Smooth muscle cell of the pulmonary artery (primary cell): ENCODE measurements at places on chromosomes 5 and 9. TPM values are rescaled to one million over a fixed set of nuclear protein-coding genes. Genes with fewer than 3 reads are reported as not detected.

Gene CMYA5
- 0.52 and 0.69 TPM in 2 replicates for total RNA-seq

Gene PTPN3
- total RNA-seq, result 3.9 and 7.2 TPM in 2 replicates

Gene IL11RA
- 14.2 and 26.6 TPM in 2 replicates for total RNA-seq

Gene TAS2R1
- not detected in 2 replicates for total RNA-seq

Gene CAVIN4
- 1.6 TPM in 2 replicates for total RNA-seq

Gene PCDHGC3
- total RNA-seq, result 77.2 and 94.3 TPM in 2 replicates

Gene PCDH12
- 0.36 and 0.46 TPM in 2 replicates for total RNA-seq

Gene TEX48
- total RNA-seq, result not detected in 2 replicates

Gene KIF4B
- total RNA-seq, result under 0.01 TPM in 1 of 2 replicates, not detected in the other

Gene WNT8A
- not detected in 2 replicates for total RNA-seq

Gene FBP1
- total RNA-seq, result not detected in 2 replicates

Gene CDH9
- total RNA-seq, result not detected in 2 replicates

Gene ADAMTSL2
- 2.0 and 10.6 TPM in 2 replicates for total RNA-seq

Gene CCL28
- 13.4 and 20.9 TPM in 2 replicates for total RNA-seq

Gene CRHBP
- total RNA-seq, result 0.33 and 3.7 TPM in 2 replicates

Gene HTR4
- 0.07 and 3.3 TPM in 2 replicates for total RNA-seq

Gene TMEM215
- not detected in 2 replicates for total RNA-seq

Gene COL15A1
- total RNA-seq, result 77.7 and 229 TPM in 2 replicates

Gene ZNF483
- 1.1 and 1.6 TPM in 2 replicates for total RNA-seq

Gene PCDHB7
- total RNA-seq, result 0.33 and 1.1 TPM in 2 replicates

Gene PDZD2
- total RNA-seq, result 0.10 and 0.46 TPM in 2 replicates

Gene SLC34A1
- not detected in 2 replicates for total RNA-seq

Gene GCNT1
- 32.3 and 73.3 TPM in 2 replicates for total RNA-seq
